ENCODE measurements at places on chromosomes 1 and 21.

DNA sequence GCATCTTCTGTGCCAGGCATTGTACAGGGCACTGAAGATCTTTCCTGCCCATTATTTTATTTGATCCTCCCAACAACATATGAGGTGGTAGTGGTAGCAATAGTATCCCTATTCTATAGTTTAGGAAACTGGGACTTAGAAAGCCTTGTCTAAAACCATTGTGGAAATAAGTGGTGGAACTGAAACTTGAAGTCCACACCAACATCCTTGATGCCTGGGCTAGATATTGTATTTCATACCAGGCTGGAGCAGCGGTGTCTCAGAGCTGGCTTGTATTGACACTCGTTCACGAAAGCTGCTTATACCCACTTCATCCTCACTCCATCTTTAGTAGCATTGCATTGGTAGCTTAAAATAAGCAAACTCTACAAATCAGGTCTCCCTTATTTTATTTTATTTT is 9.7 kb upstream of the CTSS start:
- no peaks in the 10 kb centered on the region for H3K27me3 ChIP-seq
- H3K4me3 ChIP-seq, result no peak overlapping the region
- DNase-seq, result no peak
- H3K27ac ChIP-seq, result no peak overlapping the region
- H3K4me1 ChIP-seq, result no peaks in the 10 kb centered on the region
- H3K36me3 ChIP-seq, result no peaks in the 10 kb centered on the region

DNA sequence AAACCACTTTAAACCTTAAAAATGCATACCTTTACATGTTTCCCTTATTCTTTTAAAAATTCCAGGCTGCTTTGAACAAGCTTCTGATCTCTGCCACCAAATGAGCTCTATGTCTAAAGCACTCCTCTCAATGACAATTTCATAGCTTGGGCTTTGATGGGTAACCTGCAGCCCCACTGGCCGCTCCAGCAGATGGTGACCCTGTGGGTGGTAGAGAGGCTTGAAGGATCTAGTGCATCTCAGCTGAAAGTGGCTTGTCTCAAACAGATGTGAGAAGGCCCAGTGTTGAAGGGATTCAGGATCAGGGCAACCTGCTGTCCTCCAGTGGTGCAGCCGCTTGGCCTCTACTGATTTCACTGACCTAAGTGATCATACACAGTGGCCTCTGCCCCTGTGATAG is 84.7 kb upstream of the IRF2BP2 start:
- H3K36me3 ChIP-seq, result no peaks in the 10 kb centered on the region
- DNase-seq, result no peak
- no peaks in the 10 kb centered on the region for H3K27me3 ChIP-seq
- H3K4me3 ChIP-seq, result no peak overlapping the region

DNA sequence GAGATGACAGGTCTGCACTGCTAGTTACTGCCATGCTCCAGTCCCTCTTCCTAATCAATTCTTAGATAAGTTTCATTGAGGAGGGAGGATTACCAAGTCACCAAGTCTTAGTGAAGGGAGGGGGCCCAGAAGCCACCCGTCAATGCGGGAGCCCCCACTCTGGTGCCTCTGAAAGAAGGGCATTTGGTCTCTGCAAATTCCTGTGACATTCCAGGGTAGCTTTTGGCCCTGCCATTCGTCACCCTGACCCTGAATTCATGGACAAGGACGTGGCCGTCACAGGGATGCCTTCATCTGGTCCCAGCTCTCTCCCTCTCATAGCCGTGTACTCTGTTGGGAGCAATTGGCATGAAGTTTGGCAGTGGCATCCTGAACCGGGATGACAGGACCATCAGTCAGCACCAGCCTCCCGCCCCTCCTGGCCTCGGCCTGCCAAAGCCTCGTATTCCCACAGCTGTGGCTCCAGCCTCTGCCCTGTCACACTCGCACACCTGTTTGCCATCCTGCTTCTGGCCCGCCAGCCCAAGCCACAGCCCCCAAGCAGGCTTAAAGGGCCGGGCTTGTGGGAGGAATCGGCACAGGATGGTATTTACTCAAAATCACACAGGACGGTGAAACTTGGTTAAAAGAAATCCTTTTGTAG is 150.7 kb downstream of the CLIC6 start:
- H3K27ac ChIP-seq, result no peak overlapping the region
- DNase-seq, result no peak
- H3K4me3 ChIP-seq, result no peak overlapping the region
- no peaks in the 10 kb centered on the region for H3K36me3 ChIP-seq

DNA sequence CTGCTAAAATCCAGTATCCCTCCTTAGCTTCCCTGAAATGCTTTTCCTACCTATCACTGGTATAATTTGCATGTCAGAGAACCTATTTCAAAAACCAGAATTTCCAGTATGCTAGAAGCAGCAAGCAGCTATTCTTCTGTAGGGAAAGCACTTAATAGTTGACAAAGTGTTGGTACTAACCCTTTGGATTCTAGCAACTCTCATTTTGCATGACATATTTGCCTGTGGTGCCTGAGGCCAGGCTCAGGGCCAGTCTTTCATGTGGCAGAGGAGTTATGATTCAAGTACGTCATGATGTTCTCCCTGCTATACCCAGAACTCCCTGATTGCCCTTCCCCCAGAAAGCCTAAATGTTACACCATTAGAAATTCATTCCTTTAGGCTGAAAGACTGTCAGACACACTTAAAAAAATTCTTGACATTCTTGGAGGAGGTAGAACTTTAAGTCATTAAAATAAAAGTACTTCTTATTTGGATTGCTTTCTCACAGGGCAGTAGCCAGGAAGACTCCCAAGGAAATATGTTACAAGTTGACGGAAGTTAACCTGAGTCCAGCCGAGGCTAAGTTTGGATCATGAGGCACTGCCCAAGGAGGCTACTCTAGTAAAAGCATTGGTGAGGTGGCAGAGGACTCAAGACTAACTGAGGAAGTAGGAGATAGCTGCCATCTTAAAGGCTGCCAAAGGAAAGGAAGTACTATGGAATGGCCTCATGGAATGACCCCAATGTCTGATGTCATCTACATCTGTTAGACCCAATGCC is 298.4 kb upstream of the SPAG17 start:
- H3K27me3 ChIP-seq, result no peaks in the 10 kb centered on the region
- no peaks in the 10 kb centered on the region for H3K36me3 ChIP-seq
- no peak overlapping the region for H3K27ac ChIP-seq
- H3K4me3 ChIP-seq, result no peak overlapping the region
- DNase-seq, result no peak
- H3K4me1 ChIP-seq, result no peaks in the 10 kb centered on the region

- H3K27ac ChIP-seq, result no peak overlapping the region
- no peaks in the 10 kb centered on the region for H3K27me3 ChIP-seq
- H3K36me3 ChIP-seq, result peaks cover 3% of the 10 kb centered on the region
Measured at GRCh38 chr1:50658459-50659076, 235.3 kb upstream of the DMRTA2 start.

DNA sequence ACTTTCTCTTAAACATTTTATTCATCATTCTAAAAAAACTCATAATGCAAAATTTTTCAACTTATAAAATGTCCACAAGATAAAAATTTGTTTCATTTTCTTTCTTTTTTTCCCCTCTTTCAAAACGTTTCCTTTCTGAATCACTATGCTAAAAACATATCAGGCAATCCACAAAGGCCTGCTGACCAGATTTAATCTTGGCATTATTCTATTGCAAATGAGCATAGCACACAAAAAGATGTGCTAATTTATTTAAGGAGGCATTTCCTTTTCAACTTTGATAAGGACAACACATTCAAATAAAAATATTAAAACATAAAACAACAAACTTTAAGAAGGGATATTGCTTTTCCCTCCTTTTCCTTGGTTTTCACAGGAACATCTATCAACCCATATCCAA is 215.3 kb upstream of the FOXD3 start:
- H3K4me1 ChIP-seq, result no peaks in the 10 kb centered on the region
- H3K36me3 ChIP-seq, result no peaks in the 10 kb centered on the region
- DNase-seq, result no peak
- no peak overlapping the region for H3K4me3 ChIP-seq

GRCh38 chr1:21064057-21064456 is 112.6 kb downstream of the EIF4G3 start:
- H3K27ac ChIP-seq, result no peak overlapping the region
- DNase-seq, result no peak
- no peak overlapping the region for H3K4me3 ChIP-seq
- H3K27me3 ChIP-seq, result no peaks in the 10 kb centered on the region

DNA sequence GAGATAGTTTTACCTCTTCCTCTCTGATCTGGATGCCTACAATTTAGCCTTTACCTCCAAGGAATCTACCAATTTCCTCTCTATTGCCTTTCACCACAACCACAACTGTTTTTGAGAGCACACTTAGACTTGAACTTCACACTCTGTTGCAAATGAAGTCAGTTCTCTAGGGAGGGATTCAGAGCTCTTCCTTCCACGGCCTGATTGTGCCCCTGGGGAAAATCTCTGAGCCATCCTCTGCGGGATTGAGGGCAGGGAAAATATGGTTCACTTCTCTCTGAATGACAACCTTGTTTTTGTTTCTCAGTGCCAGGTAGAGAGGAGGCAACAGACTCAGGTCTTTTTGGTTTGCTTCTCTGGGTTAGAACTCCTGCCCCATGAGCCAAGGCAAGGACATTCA is 35.4 kb upstream of the BCL10 start:
- no peak overlapping the region for H3K27ac ChIP-seq
- H3K36me3 ChIP-seq, result no peaks in the 10 kb centered on the region
- H3K4me1 ChIP-seq, result peaks cover 32% of the 10 kb centered on the region
- no peak overlapping the region for H3K4me3 ChIP-seq

DNA sequence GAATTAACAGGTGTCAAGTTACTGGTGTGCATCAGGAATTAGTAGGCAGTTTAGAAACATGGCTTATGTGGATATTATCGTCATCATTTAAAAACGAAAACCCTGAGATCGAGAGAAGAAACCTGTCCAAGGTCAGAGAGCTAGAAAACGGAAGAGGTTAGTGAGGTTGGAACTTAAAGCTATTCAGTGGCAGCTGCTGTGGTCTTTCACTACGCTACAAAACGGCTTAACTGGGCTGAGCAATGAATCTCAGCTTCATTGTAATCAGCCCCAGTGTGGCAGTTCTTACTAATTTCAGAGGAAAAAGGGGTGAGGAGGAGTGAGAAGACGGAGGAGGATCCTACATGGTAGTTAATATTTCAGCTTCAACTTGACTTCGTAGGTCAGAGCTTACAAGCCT is 77.9 kb downstream of the DAB1 start:
- no peak overlapping the region for H3K27ac ChIP-seq
- DNase-seq, result no peak
- H3K4me1 ChIP-seq, result peaks cover 4% of the 10 kb centered on the region
- no peak overlapping the region for H3K4me3 ChIP-seq
- H3K36me3 ChIP-seq, result no peaks in the 10 kb centered on the region

DNA sequence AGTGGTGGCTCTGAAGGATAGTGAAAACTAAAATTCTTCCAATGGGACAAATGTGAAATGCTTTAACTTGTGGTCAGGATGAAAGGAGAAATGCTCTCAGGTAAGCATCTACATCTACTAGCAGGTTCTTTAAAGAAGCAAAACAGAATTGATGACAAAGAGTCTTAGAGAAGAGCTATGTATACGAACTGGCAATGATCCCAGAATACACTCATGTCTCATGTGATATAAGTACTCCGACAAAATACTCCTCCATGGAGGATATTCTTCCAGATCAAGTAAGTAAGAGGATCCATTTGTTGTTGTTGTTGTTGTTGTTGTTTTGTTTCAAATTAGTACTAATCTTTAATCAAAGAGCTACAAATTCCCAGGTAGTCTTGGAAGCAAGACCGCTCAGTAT is 174.0 kb upstream of the ATP1B1 start:
- DNase-seq, result no peak
- H3K27ac ChIP-seq, result no peak overlapping the region
- no peaks in the 10 kb centered on the region for H3K27me3 ChIP-seq

GRCh38 chr21:42096566-42096965 is 25.4 kb downstream of the UMODL1 start:
- no peak overlapping the region for H3K4me3 ChIP-seq
- H3K4me1 ChIP-seq, result peaks cover 23% of the 10 kb centered on the region
- no peaks in the 10 kb centered on the region for H3K36me3 ChIP-seq
- no peak overlapping the region for H3K27ac ChIP-seq

Data from heart left ventricle (tissue), 16 donors.